ENCODE measurements at places on chromosomes 2 and 18.

DNA sequence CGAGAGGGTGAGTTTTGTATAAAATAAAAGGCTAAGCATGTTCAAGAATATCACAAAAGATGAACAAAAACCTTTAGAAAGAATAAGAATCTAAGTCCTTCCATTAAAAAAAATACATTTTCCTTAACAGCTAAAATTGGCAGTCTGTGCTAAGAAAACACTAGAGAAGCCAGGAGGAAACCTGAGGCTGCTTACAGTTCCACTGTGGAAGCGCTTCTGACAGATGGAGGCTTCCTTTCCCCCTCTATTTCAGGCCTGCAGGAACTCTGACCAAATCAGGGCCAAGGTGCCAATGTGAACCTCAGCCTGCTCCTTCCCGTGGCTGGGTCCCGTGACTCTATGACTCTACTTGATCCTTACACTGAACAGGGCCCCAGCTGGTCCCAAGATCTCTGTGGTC, 108.1 kb upstream of the ARHGAP28 start:
- DNase-seq, result no peak

DNA sequence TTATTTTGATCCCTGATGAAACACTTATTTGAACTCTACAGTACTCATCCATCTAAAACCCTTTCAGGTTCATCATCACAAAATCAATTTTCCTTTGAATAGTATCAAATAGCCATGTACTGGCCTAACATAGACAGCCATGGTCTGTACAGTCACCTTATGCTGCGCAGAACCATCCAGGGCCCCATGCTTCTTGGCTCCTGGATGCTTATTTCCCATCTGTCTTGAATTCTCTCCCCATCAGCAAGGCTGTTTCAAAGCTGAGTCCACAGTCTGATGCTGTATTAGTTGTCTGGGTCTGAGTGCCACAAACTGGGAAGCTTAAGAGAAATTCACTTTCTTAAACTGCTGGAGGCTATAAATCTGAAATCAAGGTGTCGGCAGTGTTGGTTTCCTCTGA, 290.2 kb downstream of the OSR1 start:
- DNase-seq, result no peak

DNA sequence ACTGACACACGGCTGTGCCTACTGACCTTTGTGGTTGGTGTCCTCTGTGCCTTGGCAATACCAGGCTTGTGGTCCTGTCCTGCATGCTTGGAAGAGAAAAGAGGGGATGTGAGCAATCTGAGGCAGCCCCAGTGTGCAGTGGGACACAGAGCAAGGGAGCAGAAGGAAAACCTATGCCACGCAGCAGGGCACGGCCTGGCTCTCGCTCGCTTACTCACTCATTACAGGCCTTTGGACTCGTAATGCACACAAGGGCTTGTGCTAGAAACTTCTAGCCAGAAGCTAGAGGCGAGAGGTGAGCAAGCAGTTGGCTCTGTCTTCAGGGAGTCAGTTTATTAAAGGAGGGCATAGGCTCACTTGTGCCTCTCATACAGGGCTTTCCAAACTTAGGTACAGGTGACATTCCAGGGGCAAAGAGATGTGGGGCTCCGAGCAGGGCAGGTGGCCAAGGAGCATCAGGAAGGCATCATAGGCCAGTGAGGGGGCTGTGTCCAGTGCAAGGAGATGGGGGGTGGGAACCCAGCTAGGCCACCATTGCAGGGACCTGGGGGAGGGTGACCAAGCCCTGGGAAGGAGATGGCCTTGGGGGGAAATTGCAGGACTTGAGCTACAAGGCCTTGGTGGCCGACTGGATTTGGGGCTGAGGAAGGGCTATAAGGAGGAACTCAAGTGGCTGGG, 100.8 kb downstream of the DYSF start:
- no peak for DNase-seq

- DNase-seq, result no peak
Observed at GRCh38 chr2:172516299-172516698, 39.6 kb upstream of the PDK1 start.

DNA sequence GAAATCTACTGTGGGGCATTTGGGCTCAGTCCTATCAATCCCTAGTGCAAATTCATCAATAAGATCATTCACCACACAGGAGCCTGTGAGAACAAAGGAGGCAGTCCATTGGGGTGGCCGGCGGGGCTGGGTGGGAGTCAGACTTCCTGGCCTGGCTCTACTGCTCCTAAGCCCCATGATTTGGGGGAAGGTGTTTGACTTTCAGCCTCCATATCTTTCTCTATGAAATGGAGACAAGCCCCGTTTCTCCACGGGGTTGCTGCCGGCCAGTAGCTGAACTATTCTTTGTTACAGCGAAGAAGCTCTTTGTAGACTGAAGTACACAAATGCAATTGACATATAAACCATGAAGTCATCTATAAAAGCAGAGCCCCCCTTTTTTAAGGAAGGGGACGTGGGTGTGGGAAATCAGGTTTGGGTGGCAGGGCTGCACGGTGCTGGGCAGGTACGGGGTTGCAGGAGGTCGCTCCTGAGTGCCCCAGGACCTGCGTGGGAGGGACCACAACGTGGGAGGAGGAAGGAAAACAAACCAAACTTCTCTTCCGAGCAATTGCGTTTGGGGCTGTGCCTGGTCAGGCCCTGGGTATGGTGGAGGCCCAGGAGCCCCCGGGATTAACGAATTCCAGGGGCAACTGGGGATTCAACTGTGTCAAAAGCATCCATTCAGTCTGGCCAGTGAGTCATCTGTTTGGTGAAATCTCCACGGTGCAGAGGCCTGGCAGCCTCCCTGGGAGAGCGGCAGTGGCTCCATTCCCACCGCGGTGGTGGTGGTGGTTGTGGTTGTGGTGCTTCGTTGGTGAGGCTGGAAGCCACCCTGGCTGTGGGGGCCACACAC, 18.2 kb downstream of the FBLN7 start:
- DNase-seq, result no peak

DNA sequence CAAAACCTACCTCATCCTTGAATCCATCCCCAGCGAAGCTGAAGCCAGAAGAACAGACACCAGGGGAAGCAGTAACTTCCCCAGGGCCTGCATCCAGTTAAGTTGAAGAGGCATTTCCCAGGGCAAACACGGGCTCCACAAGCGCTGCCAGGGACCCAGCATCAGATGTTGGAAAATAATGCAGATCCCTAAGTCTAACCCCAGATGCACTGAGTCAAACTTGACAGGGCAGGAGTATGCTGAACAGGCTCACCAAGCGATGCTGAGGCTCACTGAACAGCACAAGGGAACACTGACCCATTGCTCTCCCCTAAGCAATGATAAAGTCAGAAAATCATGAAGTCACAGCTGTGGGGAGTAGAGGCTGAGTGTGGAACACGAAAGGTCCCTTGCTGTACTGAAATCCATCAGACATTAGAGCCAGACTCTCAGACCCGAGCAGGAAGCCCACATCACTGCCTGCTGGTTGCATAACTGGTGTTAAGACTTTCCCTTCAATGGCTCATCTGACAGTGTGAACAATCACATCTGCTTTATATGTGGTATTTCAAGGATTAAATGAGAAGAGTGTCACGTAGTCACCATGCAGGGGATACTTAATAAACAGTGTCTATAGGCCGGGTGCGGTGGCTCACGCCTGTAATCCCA, 36.2 kb downstream of the TNS1 start:
- no peak for DNase-seq

DNA sequence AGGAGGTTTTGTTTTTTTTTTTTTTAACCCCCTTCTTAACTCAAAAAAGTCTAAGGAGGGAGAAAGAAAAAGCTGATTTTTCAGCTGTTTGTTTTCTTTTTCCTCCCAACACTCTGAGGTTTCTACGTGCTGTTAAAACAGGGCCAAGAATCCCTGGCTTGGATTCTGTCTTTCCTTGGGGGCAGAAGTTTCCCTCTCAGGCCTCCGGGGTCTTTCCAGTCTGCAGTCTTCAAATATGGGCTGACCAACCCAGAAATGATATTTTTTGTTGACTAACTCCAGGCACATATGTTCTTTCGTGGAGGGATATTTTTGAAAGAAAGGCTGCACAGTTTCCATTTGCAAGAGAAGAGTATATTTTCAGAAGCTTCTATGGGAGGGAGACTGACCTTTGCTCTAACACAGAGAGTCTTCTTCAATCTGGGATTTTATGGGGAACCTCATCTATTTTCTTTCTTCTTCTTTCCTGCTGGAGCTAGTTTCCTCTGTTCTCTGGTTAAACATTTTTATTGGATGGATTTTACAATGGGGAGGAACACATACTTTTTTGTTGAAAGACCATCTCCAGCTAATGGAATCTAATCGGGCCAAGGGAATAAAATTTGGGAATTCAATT, 93.3 kb upstream of the SPRED2 start:
- DNase-seq, result no peak

DNA sequence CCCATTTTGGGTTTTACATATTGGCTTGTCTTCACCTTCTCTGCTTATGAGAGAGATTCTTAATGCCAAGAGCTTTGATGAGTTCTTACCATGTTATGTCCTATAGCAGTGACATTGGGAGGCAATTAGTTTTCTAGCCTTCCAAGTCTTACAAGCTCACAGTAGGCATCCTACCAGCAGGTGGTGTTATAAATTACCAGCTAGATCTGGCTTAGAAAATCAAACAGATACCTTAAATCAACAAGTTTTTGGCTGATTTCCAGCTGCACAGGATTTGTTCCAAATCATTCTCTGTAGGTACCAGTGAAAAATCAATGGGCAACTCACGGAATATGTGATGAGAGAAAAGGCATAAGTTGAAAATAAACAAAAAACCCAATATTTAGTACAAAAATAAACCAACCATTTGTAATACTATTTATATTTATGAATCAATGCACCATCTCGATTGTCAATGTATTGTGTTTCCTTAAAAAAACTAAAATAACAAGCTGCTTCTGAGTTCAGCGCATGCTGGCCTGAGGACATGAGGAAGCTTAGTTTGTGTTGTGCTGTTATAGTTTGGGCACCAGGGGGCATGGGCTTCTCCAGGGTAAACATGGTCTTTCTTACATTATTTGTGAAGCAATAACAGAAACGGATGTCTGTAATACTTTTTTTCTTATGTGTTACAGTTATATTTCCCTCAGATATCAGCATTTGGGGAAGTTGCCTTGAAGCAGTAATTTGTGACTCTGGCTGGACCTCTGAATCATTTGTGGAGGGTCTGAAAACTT, 34.1 kb upstream of the NXPH2 start:
- no peak for DNase-seq

DNA sequence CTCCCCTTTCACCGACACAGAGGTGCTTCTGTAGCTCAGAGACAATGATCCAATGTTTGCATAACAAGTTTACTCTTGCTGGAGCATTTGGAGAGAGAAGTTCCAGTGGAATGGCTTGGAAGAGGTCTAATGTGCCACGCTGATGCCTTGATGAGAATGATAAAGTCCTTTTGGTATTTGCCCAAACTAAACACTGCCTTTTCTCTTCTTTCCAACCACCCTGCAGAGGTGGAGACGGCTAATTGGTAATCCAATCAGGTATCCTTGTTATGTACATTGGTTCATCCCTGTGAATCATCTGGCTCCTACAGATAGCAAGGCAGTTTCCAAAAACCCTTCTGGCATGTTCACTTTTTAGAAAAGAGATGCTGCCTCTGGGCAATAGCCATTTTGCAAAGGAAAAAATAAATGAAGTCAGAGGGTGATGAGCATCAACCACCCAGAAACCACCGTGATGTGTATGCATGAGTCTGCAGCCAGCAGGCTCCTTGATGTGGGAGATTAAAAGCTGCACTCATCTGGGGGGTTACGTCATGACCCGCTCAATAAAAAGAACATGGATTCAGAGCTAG, 40.6 kb downstream of the KIAA2012 start:
- no peak for DNase-seq

DNA sequence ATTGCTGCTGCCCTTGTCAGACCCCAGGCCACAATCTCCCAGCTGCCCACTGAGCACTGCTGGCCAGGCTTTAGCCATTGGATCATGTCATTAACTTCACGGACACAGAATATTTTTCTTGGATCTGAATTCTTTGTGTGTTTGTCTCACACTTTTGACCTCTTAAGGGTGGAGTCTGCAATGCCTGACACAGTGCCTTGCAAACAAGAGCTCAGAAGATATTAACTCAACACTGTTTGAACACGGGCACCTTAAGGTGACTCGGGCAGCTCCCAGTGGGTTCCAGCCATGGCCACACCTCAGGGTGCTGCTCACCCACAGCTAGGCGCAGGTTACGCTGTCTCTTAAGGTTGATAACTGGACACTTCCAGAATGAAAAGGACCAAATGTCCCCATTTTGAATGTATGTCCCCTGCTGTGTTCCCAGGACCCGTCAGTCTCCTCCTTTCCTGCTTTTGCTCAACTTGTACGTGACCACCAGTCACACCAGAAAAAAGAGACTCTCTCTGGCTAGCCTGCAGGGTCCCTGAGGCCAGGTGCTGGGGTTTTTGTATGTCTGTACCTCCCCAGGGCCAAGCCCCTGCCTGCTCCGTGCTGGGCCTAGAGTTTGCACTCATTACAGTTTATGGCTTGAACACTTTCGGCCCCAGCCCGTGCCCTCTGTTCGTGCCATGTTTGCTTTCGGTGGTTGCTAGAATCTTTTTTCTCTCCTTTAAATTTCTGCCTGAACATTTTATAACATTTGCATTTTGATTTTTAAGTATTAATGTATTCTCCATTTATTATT, 33.4 kb upstream of the TMEM131 start:
- DNase-seq, result no peak

- DNase-seq, result no peak
Observed at GRCh38 chr2:213089438-213089837, 62.0 kb downstream of the IKZF2 start.

GRCh38 chr2:152525277-152525838, 190.4 kb downstream of the FMNL2 start:
- no peak for DNase-seq

DNA sequence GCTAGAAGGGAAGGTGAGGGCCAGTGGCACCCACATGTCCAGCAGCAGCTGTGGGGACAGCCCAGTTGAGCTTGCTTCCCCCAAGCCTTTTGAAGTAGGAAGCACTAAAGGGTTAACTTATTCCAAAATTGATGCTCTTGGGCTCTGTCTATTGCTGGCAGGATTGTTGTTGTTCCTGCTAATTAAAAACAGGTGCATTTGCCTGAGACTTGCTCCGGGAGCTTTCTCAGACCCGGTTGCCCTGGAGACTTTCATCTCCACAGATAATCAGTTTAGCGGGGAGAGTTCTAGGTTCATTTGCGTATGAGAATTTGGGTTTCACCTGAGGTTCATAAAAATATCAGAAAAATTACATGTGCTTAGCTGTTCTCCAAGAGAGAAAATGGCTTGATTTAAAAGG, 277.3 kb downstream of the LRATD1 start:
- no peak for DNase-seq

DNA sequence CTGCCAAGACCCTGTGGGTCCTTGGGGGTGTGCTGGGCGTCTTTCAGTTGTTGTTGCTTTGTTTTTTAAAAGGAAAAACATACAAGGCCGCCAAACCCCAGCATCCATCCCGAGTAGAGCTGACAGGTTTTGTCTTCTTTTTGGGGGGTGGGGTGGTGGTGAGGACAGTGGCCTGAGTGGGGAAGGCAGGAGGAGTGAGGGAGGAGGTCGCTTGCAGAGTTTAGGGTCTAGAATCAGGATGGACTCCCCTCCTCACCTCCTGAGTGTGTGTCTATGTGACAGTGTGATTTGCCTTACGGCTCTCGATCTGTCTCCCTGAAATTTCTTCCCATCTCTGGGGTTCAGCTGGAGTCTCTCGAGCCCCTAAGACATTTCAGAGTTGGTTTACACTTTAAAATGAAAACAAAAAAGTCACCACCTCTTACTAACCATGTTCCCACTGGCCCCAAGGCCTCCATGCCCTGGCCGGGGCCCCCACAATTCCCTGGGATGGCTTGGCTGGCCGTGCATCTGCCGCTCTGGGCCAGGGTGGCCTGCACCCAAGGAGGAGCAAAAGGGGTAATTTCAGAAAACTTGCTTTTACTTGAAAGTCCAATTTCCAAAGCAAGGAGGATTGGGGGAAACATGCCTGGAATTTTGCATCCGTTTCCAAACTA, 5.0 kb downstream of the SIX3 start:
- DNase-seq, result no peak

- DNase-seq, result no peak
Observed at GRCh38 chr18:12491611-12492435, 84.1 kb downstream of the PRELID3A start.
